ENCODE measurements at places on chromosomes 3 and 15.
A peak's percentile ranks its signal among the peaks of the same experiment; 100 is the strongest.

DNA sequence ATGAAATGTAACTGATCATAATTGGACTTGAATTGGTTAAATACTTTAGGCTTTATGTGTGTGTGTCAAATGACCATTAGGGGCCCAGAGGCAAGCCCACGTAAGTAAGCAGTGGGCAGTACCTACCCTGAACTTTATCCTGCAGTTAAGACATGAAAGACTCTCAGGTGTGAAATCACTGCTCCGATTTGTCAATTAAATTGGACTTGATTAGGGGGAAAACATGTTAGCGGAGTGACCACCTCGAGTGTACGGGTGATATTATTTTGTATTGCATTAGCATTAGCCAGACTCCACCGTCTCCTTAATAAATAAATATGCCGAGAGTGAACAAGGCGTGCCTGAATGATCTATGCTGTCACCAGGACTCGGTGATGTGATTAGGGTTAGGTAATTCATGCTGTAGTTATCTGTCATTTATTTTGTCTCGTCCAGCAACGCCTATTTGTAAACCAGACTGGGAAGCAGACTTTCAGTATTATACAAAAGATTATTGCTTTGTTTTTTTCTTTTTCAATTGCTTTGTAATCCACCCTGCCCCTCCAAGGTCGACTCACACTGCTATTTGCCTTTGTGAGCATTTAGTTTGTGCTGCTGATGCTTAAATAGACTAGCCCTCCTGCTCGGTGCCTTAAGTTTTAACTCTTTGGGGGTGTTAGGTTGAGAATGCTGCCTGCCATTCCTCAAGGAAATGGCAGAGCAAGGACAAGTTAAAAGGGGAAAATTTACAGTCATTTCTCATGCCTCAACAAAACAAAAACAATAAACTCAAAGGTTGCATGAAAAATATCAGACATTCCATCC lies 1.8 kb downstream of the RBMS3 start:
- peak; percentile 55 for DNase-seq

DNA sequence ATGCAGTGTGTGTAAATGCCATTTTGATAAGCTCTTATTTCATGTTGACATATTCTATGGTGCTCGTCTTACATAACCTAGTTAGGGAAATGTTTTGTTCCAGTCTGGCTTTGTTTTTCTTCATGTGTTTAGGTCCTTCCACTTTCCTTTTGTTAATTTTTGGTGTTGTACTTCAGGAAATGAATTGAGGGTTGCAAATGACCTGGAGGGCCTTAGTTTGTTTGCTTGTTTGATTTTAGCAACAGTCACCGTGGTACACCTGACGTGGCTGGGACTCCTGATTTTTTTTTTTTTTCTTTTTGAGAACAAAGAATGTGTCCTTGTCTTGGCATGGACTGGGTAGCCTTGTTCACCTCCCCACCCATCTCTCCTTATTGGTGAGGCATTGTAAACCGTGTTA lies 114.8 kb downstream of the IGF1R start:
- no peak for DNase-seq

DNA sequence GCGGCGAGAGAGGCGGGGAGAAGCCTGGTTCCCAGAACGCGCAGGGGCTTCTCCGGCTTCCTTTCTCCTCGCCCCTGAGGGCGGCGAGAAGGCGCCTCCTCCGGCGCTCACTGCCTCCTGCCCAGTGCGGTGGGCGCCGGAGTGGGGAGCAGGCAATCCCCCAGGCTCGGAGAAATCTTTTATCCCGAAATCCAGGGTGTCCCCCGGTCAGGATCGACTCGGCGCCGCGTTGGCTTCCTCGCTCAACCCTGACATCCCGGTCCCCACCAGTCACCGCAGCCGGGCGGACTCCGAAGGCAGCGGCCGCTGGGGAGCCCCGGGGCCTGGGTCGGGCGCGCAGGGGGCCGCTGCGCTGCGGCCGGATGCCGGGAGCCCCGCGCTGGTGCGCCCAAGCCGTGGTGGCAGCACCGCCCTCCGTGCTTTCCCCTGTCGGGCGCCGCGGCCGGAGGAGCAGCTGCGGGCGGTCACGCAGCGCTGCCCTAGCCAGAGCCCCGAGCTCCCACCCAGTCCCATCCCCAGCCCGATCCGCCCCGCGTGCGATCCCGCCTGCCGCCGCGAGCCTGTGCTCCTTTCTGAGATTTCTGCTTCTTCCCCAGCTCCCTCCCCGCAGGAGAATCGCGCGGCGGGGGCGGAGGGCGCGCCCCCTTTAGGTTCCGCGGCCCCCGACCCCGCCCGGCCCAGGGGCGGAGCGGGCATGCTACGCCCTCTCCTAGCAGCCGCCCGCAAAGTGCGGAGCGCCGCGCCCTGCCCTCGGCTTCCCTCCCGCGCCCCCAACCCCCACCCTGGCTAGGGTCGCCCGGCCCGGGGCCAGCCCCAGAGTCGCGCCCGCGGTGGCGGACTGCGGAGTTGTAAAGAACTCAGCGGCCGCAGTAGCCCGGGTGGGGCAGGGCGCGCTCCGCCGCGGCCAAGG lies 683 bp upstream of the CACNA2D3 start:
- peak; percentile 42 for DNase-seq

GRCh38 chr3:89098964-89099585 lies 8.3 kb upstream of the EPHA3 start:
- peak; percentile 40 for DNase-seq

- DNase-seq: no peak
These were observed 39.4 kb upstream of the TRIM71 start for GRCh38 chr3:32778389-32778788.

DNA sequence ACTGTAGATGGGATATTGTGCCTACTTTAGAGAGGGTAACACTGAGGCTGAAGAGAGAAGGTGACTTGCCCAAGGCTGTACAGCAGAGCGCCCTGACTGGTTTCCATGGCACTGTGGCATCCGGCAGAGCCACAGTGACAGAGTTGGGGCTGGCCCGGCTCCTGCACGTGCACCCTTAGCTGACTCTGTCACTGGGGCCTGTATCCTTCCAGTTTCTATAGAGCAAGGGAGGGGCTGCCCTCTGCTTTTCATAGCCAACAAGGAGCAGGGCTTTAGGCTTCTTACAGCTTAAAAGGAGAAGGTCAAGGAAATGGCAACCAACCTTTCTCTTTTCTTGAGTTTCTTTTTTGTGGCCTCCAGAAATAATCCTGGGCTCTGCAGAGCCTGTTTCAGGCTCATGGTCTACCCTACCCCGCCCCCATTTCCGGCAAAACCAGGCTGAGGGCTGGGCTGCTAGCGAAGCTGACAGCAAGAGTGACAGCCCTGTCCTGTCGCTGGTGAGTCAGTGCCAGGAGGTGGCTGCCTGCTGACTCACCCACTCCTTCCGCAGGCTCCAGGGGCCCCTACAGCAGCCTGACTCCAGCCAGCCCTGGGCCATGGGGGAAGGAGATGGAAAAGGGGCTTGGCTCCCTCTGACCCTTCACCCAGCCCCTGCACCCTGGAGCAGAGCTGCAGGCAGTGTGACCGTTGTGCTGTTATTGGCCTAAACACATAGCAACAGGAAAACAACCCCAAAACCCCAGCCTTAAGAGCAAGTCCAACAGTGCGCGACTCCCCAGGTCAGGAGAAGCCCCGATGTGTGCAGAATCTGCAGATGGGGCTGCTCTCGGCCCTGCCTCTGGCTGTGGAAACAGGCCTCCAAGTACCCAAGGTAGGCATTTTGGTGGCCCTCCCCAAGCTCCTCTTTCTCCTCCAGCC lies 29.8 kb downstream of the SLC6A6 start:
- peak; percentile 72 for DNase-seq

DNA sequence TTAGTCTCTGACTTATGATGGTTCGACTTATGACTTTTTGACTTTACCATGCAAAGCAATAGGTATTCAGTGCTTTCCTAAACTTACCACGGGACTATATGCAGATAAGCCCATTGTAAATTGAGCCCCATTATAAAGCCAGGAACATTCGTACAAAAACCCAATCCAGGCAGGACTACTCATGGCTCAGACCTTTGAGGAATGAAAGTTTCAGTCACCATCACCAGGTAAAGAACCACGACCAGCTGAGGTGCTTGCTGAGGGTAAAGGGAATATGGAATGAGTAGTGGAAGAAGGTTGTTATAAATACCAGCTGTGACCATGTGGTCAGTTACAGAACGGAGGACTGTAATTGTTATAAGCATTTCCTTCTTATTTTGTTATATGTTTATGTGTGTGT lies 54.9 kb upstream of the BNC1 start:
- no peak for DNase-seq

DNA sequence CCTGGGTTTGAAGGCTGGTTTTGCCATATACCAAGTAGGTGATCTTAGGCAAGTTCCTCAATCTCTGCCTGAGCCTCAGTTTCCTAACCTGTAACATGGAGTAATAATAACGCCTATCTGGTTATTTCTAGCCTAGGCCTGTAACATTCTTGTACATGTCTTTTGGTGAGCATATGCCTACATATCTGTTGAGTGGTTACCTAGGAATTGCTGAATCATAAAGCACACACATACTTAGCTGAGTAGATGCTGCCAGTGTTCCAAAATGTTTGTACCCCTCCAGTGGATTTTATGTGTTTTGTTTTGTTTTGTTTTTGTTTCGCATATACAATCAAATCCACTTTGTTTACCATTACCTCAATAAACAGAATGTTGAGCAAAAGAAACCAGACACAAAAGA lies 17.4 kb upstream of the MFGE8 start:
- DNase-seq: no peak

DNA sequence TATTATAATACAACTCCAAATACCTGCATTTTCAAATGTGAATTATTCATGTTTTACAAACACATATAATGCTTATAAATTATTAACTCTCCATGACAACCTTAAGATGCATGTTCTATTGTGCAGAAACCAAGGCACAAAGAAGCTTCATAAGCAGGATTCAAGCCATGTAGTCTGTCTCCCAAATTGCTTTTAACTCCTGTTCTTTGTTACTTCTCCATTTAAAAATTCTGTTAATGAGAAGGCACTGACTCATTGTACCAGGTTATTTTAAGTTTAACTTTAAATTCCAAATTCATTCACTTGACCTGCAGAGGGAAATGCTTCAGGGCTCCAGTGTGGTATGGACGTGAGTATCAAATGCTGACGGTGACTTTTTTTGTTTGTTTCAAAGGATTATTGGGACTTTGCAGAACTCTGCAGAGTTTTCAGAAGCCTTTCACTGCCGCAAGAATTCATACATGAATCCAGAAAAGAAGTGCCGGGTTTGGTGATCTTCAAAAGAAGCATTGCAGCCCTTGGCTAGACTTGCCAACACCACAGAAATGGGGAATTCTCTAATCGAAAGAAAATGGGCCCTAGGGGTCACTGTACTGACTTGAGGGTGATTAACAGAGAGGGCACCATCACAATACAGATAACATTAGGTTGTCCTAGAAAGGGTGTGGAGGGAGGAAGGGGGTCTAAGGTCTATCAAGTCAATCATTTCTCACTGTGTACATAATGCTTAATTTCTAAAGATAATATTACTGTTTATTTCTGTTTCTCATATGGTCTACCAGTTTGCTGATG lies 100.0 kb downstream of the MME start:
- no peak for DNase-seq

DNA sequence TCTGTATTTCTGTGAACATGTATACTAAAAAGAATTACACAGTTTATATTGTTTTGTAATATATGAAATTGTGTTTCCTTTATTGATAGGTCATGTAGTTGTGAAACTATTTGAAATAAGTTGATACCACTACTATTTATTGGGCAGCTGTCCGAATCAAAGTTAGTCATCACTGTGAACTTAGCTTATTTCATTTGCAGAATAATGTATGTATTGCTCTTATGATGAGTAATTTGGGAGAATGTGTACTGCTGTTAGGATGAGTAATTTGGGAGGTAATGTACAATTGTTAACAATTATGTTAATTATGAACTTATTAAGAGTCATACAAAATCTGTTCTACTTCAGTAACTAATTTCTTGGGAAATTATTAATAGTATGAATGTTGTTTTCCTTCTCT lies 22.2 kb downstream of the FXR1 start:
- DNase-seq: no peak

GRCh38 chr3:185733980-185734724 lies 90.7 kb downstream of the IGF2BP2 start:
- DNase-seq: no peak

GRCh38 chr3:157347577-157348303 lies 88.9 kb upstream of the PTX3 start:
- DNase-seq: no peak

DNA sequence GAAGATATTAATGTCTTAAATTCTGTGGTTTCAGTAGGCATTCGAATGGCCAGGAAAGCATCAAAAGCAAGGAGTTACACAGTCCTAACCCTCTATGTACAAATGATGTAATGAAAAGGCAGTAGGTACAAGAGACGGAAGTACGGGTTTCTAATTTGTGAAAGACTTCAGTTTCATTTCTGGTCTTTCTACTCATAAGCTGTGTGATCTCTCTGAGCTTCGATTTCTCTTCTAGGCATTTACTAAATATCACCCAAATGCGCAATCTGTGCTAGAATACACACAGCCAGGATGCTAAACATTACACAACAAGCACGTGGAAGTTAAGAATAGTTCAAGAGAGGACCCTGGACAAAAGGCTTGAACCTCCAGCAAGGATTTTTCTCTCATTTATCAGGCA lies 17.9 kb upstream of the STIMATE start:
- DNase-seq: no peak

GRCh38 chr3:67704322-67704721 lies 49.9 kb upstream of the SUCLG2 start:
- DNase-seq: no peak

- no peak for DNase-seq
These were observed 4.0 kb downstream of the TLE3 start for GRCh38 chr15:70093481-70094319.

DNA sequence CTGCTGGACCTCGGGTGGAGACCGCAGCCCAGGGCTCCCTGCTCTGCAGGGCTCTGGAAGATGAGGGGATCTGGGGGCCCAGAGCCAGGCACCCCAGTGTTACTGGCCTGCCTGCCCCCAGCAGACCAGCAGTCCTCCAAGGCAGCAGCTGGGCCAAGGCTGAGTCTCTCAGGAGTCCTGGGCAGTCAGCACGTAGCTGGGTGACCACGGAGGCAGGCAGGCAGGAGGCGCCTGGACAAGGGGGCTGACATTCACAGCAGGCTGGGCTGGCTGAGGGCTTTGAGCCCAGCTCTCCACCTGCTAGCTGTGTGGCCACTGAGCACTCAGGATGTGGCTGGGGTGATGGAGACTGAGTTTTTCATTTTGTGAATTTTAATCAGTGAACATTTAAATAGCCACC lies 67.9 kb downstream of the IQSEC1 start:
- no peak for DNase-seq

DNA sequence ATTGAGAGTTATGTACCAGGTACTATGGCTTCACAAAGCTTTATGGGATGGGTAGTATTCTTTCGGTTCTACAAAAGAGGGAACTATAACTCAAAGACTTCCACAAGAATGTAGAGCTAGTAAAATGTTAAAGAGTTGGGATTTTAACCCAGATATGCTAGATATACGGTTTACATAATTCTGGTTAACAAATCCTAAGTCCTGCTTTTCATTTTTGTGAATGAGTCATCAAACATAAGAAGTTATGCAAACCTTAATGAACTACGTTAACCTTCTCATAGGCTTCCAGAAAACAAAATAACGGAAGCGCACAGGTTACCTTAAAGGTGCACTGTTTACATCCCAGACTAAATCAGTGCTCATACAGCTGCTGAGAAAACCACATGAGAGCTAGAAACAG lies 1049.3 kb downstream of the MCTP2 start:
- DNase-seq: no peak
